ENCODE measurements at places on chromosomes 16 and 17.

GRCh38 chr16:88772871-88773811, 11.9 kb downstream of the PIEZO1 start:
- DNase-seq = no peak

GRCh38 chr16:66984892-66985311, 3.5 kb upstream of the CES4A start:
- peak; percentile 86 for DNase-seq

- no peak for DNase-seq
These were observed 164.1 kb upstream of the TOM1L1 start for GRCh38 chr17:54736573-54736972.

GRCh38 chr17:17347956-17348871, 45.0 kb downstream of the NT5M start:
- DNase-seq = no peak

GRCh38 chr17:61255647-61256046, 144.0 kb upstream of the TBX2 start:
- no peak for DNase-seq

GRCh38 chr17:16820161-16820877, 130.3 kb downstream of the CCDC144A start:
- DNase-seq = no peak

DNA sequence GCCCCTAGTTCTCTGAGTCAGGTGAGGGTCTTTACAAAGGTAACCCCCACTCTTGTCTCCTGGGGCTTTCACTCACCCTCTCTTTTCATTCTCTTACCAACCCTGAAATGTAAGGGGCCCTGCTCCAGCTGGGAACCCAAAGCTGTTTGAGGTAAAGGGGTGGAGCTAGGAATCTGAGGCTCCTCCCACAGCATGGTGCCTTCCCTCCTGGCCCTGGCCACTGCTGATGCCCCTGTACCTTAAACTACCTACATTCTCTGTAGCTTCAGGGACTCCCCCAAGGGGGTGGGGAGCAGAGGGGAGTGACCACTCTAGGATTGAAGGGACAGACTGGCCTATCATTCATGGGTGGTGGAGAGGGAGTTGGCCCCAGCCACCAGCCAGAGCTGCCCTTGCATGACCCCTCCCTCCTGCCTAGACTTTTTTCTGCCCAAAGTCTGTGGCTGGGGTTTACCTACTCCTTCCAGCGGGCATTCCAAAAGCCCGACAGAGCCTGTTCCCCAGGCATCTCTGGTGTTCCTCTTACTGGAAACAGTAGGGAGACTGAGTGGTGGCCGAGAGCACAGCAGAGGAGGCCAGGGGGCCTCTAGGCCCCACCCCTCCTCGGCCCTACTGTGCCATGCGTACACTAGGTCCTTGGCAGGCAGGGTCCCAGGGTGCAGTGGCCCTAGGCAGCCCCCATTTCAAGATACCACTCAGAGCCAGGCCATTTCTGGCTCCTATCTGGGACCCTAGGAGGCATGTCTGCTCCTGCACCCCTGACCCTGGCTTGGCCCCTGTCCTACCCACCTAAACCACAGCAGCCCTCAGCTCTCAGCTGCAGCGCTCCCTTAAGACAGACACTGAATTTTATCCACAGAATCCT, 9.5 kb downstream of the DOK4 start:
- no peak for DNase-seq

DNA sequence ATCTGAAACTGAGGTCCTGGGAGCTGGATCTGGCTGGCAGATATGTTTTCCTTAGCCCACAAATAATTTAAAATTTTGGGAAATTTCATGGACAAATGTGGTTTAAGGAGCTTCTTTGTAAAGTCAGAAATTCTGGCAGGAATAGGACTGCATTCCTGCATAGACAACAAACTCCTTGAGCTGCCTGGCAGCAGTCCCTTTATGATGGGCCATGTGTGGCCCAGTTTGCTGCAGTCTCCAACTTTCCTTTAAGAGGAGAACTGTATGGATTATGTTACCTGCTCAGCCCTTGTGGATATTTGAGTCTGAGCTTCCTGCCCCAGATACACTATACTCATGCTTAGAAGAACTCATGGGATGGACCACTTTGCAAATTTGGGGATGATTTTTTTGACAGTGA, 48.5 kb upstream of the HS3ST2 start:
- DNase-seq = no peak

GRCh38 chr17:8412089-8412488, 14.5 kb upstream of the RNF222 start:
- no peak for DNase-seq

- no peak for DNase-seq
These were observed 255.7 kb downstream of the RBFOX3 start for GRCh38 chr17:79355165-79355564.
